ENCODE measurements at places on chromosomes 12 and 14.

- no peak for DNase-seq
These were observed 644.9 kb upstream of the FOXG1 start for GRCh38 chr14:28121512-28122297.

- peak; percentile 1 for DNase-seq
These were observed 966.7 kb downstream of the SLC6A15 start for GRCh38 chr12:83945871-83946270.

DNA sequence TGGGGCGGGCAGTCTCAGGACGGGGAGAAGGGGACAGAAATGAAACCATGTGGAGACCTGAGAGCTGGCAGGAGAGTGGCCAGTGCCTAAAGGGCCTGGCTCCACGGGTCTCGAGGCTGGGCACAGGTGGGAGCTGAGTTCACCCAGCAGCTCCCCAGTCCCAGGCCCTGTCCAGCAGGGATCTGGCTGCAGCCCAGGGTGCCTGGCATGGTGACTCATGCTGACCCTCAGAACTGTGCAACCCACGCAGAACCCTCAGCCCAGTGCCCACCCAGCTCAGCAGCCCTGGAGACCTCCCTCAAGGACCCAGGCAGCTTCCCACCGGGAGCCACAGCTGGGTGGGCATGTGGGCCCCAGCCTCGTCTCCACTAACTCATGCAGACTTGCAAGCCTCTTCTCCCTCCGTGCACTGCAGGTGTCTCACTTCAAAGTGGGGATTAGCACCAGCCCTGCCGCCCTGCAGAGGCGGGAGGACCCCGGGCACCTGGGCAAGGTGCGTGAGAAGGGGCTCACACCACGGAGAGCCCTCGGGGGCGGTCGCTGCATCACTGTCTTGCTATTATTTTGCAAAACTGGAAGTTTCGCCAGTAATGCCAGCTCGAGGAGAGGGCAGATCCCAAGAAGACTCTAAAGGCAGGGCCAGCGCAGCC is 46.3 kb downstream of the CCNK start:
- DNase-seq: no peak

GRCh38 chr14:89700801-89701200 is 253.7 kb downstream of the EFCAB11 start:
- DNase-seq: no peak

GRCh38 chr12:125145196-125145595 is 80.0 kb downstream of the AACS start:
- no peak for DNase-seq

- DNase-seq: no peak
These were observed 52.1 kb downstream of the LGMN start for GRCh38 chr14:92696366-92696765.

GRCh38 chr12:120903412-120904196 is 554 bp downstream of the SPPL3 start:
- peak; percentile 13 for DNase-seq

DNA sequence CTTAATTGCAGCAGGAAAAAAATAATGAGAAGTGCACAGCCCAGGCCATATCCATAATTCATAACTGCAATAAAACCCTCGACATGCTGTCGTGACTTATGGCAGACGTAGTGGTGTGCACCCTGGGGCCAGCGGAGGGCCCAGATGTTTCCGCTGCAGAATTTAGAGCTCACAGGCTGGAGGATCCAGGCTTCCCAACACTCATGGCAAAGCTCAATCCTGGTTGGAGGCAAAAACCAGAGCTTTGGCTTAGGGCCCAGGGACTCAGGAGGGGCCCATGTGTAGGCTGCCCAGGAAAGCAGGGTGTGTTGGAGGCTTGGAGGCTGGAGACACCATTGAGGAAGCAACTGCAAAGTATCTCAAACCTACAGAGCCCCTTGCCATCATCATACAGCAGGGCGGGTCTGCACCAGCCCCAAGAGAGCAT is 68.7 kb downstream of the SERPINA3 start:
- DNase-seq: no peak

- no peak for DNase-seq
These were observed 138.6 kb downstream of the PAWR start for GRCh38 chr12:79552192-79552591.

- no peak for DNase-seq
These were observed 155.1 kb upstream of the HMGA2 start for GRCh38 chr12:65668981-65669695.

DNA sequence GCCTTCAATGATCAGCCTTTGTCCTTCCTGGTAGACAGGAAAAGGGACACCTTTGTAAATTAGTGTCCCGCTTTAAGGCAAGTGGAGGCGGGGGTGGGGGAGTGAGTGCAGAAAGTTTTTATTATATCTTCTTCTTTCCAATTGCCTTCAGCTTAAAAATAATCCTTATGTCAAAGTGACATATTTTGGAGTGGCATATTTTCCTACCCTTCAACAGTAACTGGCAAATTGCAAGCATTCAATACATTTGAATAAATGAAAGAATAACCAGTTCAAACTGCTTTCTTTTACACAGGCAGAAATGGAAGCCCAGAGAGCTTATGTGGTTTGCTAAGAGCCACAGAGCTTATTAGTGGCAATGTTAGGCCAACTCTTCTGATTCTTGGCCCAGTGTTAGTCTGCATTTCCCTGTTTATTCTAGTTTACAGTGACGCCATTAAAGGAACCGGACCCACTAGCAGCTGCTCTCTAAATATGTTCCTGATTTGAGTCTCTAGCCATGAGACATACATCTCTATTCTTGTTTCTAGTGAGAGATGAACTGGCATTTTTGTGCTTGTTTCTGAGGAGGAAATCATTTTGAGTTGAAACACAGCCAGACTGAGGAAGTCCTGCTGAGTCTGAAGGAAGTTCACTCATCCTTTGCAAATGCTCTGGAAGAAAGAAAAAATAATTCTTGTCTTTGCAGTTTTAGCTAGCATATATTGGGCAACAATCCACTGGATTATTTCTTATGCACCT is 468.7 kb downstream of the NOVA1 start:
- peak; percentile 8 for DNase-seq

DNA sequence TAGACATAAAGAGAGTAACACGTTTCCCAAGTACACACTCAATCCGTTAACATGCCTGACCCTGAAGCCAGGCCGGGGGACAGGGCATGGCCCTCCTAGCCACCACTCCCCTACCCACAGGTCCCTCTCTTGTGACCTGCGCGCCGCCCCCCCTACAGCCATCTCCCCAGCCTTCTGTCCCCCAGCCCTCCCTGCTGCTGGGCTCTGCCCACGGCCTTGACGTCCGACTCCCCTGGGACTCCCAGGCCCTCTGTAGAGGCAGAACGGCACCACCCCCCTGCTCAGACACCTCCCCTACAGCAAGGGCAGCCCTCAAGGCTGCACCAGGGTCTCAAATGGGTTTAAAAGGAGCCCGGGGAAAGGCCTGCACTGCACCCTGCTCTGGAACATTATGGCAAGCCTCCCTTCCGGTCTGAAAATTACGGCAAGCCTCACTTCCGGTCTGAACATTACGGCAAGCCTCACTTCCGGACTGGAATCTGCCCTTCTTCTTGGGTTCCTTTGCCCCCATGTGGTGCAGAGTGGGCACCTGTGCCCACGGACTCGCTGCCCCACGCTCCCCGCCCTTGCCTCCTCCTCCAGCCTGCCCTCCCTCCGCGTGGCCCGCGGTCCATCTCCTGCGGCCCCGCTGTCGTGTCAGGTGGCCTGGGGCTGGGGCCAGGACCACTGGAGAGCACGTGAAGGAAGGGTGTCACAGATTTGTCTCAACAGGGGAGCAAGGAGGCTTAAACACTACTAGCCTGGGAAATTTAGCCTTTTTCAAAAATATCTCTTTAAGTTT is 77.6 kb downstream of the MOK start:
- no peak for DNase-seq

DNA sequence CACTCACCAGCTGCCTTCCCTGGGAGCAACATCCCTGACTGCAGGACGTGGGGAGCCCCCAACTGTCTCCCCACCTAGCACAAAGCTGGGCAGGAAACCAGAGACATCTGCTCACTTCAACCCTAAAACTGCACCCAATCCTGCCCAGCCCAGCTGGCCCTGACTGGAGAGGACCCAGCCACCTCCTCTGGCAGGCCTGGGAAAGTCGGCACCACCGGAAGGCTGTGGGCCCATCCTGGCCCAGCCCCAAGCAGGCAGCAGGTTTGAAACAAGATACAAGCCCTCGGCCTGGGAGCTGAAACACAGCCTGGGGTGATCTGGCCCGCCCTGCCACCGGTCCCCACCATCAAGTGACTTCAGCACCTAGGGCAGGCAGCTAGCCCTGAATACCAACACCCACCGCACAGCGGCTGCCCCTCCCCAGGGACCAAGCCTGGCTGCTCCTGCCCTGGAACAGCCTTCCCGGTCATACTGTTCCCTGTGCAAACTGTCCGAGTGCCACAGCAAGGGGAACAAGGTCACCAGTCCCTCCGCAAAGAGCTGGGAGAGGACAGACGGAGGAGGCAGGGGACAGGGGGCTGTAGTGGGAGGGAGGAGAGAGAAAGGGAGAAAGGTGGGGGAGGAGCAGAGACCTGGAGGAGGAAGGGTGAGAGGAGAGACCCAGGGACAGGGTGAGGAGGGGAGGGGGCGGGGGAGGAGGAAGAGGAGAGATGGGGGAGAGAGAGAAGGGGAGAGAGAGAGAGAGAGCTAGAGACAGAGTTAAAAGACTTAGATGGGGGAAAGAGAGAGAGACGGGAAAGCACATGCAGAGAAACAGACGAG is 115.7 kb downstream of the RFLNA start:
- peak; percentile 20 for DNase-seq

DNA sequence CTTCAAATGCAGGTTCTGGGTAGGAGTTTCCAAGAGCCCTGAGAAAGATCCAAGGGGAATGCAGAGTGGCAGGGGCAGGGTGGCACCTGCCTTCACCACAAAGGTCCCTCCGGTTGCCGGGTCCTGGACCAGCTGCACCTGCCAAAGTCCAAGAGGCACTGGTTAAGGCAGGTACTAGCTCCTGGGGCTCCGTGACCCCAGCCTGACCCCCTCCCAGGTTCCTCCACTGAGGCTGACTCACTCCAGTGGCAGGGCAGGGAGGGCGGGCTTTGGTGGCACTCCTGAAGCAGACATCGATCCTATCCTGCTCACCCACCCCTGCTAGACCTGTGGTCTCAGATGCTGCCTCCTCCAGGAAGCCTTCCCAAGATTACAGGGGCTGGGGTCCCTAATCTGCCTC is 11.4 kb downstream of the RPS6KL1 start:
- DNase-seq: no peak

DNA sequence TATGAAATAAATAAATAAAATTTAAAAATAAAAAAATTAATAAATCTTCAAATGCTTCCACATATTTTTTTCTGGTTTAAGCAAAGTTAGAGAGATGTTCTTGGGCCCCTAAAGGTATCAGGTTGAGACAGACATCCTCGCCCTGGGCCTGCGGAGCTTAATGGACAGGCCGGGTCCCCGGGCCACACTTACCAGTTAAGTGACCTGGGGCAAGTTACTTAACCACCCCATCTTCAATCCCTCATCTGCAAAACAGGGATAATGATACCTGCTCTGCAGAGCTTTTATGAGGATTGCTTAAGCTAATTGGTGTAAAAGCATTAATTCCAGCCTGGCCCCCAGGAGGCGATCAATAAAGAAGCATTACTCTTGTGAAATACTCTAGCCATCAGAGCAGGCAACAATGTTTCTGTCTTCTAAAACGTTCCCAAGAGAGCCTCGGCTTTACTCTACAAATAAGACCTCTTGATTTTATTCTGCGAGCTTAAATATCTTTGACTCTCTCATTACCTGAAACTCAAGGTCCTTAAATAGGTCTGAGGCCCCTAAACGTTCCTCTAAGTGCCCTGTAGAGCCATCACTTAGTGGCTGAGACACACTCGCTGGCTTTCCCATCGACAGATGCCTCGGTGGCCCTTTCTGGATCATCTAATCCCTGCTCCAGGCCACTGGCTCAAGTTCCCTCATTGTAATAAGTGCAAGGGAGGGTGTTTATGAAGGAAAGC is 81.1 kb upstream of the DIO3 start:
- DNase-seq: no peak

GRCh38 chr12:99137124-99137855 is 492.2 kb downstream of the APAF1 start:
- DNase-seq: no peak

DNA sequence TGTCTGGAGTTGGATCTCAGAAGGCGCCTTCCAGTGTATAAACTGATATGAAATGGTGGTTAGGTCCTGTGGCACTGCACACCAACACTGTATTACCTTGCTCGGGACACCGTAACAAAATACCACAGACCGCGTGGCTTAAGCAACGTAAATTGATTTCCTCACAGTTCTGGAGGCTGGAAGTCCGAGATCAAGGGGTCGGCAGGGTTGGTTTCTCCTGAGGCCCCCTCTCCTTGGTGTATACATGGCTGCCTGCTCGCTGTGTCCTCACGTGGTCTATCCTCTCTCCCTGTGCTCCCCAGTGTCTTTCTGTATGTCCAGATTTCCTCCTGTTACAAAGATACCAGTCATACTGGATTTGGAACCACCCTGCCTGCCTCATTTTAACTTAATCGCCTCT is 128.4 kb downstream of the FBXL14 start:
- DNase-seq: no peak

DNA sequence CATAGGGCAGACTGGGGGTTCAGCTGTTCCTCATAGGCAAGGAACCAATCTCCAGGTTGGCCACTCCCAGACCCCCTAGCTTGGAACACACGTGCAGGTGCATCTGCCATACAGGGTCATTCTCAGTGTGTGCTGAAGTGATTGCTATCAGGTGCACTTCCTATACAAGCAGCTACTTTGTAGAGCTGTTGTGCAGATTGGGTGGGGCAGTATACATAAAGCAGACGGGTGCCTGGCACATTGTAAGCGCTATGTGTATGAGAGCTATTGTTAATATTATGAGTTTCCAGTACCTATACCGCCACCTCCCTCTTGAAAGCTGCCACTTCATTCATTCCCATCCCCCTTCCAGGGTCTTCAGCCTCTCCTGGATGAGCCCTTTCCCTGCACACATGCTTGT is 17.3 kb downstream of the IRF2BPL start:
- peak; percentile 38 for DNase-seq

DNA sequence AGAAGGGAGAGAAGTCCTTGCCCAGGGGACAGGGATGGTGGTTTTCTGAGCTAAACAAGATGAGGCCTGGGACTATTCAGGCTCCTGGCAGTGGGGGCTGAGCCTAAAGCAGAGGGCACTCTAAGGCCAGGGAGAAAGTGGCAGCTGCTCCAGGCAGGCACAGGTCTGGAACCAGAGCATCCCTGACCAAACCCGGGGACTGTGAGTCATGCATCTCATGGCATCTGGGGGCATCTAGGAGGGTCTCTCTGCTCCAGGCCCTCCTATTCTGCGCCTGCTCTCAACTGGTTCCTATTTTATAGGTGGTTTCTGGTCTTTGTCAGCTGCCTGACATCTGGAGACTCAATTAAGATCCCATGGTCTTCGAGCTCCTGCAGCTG is 11.6 kb downstream of the KRT7 start:
- DNase-seq: no peak

GRCh38 chr14:89833120-89833532 is 121.4 kb downstream of the EFCAB11 start:
- DNase-seq: no peak

DNA sequence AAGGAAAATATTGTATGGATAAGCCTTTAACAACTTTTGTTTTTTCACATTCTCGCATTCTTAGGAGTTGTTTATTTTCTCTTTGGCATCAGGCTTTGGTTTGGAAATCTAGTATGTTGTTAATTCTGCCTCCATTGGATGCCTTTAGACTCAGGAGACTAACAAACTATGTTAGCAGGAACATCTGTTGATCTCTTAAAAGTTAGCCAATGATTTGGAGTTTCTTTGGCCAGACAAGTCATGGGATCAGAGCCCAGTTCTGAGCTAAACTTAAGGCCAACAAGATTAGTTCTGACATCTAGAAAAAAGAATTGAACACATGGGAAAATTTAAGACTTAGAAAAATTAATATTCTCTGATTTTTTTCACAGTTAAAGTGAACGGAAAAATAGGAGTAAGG is 35.3 kb upstream of the STRAP start:
- no peak for DNase-seq
